GM03348 (cell line): ENCODE measurements at places on chromosomes 3 and 15.

- no peak for DNase-seq
Measured at GRCh38 chr3:76886761-76887500, 153.0 kb upstream of the ROBO2 start.

- no peak for DNase-seq
Measured at GRCh38 chr15:66756295-66756694, 54.3 kb downstream of the SMAD6 start.

DNA sequence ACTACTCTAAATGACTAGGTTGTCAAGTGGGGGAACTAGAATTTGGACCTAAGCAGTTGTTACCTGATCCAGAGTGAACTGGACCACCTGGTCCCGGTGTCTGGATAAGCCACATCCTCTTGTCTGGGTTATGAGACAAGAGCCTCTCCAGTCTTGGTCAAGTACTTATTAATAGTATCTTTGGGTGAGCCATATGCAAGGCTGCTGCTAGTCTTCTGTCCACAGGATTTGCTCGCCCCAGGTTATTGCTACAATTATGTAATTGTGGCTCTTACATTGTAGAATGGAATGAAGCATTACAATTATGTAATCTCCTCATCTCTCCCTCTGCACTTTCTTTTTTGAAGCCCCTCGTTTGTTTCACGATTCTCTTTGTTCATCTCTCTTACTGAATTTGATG is 24.0 kb upstream of the AGBL1 start:
- no peak for DNase-seq

DNA sequence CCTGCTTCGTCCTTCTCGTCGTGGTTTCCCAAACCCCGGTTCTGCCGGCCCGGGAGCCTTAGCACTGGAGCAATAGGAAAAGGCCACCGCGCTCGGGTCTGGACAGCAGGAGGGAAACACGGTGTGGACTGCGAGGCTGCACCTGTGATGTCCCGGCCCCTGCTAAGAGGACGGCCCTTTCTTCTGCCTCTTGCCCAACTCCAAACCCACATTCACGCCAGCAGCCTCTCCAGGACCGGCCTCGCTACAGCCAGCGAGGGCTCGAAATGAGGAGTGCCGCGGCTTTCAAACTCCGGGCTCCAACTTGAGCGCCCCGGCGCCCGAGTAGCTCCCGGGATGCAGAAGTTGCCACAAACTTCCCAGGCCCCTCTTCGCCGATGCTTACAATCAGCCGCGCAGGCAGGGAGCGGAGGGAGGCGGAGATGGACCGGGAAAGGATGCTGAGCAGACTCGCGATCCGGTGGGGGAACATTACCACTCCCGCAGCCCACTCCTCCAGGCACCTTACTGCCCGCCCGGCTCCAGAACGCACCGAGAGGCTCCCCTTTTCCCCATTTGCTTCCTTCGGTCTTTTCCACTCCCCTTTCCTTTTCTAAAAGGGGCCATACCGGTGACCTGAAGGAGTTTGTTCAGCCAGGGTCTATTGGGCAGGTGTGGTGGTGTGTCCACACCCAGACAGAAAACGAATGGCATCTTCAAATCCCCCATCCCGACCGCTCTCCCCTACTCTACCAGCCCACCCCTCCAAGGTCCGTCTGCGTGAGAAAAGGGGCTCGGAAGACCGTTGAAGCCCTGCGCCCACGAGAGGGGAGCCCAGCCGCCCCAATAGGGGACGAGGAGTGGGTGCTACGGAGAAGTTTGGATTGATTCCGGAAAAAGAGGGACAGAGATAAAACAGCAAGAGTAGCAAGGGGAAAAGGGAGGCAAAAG is 18.8 kb upstream of the SATB1 start:
- peak; percentile 38 for DNase-seq

DNA sequence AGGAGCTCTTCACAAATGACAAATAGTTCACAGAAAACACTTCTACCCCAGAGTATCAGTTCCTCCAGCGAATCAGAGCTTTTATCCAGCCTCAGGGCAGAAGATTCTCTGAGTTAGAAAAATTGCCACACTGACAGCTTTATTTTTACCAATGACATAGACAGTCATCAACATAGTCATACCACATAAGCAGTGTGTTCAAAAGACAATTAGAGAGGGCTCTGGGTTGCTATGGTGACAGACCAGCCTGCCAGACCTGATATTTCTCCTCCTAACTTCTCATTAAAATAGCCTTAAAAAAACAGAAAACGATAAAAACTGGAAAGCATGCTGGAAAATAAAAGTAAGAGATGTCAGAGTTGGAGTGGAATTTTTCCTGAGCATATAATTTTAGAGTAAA is 45.9 kb upstream of the COL6A5 start:
- no peak for DNase-seq

DNA sequence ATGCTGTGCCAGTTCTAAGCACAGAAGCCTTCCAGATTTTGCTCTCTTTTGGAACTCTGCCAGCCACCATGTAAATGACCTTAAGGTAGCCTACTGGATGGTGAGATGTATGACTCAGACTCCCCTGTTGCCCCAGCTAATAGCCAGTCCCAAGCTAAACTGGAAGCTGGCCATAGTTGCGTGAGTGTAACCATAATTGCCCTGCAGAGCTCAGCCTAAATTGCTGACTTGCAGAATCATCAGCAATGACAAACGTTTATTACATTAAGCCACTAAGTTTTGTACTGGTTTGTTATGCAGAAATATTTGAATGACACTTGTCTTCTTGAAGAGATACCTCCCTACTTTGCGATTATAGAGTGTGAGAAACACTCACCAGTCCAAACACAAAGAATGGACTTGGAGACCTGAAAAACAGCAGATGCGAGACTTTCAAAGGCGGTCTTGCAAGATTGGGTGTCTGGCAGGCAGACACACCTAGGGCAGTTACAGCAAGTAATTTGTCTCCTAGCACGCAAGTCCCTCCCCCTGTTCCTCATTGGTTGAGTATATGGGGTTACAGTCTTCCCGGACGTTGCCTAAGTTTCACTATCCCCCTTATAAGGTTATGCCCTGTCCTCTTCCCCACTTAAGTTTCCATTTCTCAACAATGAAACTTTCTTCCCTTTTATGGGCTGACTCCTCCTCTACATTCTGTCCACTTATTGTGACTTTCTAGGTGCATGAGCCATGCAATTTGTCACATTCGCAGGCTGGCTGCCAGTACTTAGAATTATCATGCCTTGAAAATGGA is 83.6 kb upstream of the XCR1 start:
- DNase-seq = no peak

DNA sequence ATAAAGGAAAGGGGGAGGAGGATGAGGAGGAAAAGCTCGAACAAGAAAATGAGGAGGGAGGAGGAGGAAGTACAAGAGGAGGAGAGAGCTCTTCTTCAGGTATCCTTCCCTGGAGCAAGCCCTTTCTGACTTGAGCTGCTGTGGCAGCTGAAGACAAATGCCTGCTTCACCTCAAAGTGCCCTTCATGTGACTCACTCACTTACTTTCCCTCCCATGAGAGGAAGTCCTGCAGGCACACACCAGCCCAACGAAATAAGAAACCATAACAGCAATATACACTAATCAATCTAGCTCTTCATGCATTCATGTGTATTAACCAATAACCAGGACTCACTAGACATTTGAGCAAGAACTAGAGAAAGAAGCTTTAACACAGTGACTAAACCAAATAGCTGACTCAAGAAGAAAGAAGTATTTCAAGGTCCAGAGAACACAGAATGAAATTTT is 251.9 kb downstream of the IGSF11 start:
- DNase-seq = no peak

DNA sequence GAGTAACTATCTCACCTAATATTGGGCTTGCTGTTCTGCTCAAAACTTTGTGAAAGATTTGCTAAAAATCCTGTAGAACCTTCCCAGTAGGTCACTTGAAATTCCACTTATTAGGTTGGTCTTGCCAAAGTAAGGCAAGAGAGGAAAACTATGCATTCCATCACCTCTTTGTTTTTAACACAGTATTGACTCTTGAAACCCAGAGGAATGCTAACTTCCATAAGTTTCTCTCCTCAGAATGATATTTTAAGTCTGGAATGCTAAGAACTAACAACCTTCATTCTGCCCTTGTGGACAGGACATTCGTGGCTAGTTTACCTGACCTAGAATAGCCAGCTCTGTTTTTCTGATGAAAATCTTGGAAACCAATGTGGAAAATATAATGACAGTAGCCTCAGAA is 154.5 kb downstream of the TMCO5A start:
- peak; percentile 13 for DNase-seq

GRCh38 chr3:81045246-81045645 is 716.2 kb downstream of the GBE1 start:
- DNase-seq = no peak
